GM03348 (cell line): ENCODE measurements at places on chromosomes 1 and 21.

DNA sequence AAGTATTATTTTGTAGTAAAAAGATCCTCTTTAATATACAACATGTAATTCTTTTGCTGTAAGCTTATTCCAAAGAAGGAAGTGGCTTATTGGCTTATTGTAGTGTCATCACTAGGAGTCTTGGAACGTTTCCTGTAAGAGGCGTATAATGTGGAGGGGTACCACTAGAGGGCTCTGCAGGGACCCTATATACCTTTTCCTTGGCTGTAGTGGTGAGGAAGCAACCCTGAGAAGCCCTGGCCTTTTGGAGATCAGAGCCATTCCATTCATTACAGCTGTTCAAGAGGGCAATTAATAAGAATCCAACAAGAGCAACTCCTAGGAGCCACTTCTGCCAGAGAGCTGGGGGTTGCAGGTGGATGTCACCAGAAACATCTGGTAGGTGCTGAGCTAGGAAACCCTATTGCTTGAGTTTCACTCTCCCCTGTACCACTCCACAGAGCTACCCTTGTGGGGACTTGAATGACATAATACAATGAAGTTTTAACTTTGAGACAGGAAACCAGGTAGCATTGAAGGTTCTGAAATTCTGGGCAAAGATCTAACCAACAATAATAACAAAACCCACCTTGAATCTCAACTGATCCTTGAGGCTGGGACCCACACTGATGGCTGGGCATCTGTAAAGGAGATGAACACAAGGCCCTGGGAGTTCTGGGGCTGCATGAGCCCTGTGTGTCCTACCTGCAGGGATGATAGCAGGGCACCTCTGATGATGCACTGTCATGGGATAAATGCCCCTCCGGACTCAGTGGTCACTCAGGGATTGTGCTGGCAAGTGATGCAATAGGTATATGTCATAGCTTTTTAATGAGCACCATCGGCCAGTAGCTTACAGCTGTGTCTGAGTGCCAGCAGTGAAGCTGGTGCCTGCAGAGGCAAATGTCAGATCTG is 160.2 kb upstream of the COA6 start:
- DNase-seq: no peak

DNA sequence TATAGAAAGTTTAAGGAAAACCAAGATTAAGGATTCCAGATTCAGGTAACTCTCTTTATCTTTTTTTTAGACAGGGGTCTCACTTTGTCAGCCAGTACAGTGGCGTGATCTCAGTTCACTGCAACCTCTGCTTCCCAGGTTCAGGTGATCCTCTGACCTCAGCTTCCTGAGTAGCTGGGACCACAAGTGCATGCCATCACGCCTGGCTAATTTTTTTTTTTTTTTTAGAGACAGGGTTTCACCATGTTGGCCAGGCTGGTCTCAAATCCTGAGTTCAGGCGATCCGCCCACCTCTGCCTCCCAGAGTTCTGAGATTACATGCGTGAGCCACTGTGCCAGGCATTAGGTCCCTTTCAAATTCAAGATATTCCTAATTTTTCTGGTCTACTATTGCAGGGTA is 15.9 kb downstream of the LZIC start:
- DNase-seq: no peak

DNA sequence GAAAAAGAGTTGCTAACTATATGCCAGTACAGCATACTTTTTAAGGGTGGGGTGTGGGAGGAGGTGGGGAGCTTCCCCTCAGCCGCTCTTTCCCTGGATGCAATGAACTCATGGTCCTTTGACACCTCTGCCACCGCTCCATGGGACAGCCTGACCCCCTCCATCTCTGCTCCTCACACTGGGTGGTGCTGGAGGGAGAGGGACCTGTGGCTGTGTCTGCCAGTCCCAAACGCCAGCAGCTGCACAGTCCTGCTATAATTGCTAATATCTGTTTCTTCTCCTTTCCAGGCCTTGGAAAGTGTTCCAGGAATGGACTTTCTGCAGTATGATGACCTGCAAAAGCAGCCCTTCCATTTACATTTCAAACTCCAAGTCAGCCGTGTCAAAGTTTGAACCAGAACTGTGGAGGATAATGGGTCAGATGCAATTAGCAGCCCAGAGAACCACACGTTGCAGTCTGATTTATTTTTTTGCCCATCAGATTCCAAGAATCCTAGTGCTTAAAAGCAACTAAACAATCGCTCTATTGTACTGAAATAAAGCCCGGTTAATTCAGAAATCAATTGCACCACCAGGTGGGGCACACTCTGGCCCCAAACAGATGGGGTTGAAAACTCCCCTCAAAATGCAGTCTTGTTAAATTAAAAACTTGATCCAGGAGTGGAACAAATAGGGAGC is 160.7 kb upstream of the LMO4 start:
- DNase-seq: no peak

DNA sequence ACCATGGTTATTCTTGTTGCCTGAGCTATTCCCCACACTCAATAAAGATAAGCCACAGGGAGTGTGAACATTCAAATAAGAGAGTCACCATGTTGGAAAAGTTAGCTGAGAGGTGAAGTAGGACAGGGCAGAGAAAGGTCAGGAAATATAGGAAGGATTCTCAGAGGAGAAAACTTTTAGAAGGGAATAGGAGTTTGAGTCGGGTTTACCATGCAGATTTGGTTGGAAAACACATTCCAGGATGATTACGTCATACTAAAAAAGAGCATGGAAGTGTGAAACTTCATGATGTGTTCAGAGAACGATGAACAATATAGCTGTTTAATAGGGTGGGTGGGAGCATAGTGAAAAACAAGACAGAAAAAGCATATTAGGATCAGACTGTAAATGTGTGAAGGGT is 1125.3 kb upstream of the ADGRL2 start:
- no peak for DNase-seq

DNA sequence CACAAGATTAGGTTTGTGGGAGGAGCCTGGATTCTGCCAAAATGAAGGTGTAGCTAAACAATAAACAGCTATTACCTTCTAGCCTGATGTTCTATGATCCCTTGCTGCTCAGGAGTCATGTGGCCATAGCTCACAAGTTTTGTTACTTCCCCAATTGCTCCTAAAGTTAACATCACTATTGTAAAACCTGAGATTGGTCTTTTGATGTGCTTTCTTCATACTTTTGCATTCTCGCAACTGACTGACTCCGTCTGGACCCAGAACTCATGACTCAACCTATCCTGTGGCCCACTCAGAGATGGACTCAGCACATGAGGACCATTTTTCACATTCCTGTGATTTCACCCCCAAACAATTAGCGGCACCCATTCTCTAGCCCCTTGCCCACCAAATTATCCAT is 69.1 kb downstream of the PTGS2 start:
- no peak for DNase-seq

DNA sequence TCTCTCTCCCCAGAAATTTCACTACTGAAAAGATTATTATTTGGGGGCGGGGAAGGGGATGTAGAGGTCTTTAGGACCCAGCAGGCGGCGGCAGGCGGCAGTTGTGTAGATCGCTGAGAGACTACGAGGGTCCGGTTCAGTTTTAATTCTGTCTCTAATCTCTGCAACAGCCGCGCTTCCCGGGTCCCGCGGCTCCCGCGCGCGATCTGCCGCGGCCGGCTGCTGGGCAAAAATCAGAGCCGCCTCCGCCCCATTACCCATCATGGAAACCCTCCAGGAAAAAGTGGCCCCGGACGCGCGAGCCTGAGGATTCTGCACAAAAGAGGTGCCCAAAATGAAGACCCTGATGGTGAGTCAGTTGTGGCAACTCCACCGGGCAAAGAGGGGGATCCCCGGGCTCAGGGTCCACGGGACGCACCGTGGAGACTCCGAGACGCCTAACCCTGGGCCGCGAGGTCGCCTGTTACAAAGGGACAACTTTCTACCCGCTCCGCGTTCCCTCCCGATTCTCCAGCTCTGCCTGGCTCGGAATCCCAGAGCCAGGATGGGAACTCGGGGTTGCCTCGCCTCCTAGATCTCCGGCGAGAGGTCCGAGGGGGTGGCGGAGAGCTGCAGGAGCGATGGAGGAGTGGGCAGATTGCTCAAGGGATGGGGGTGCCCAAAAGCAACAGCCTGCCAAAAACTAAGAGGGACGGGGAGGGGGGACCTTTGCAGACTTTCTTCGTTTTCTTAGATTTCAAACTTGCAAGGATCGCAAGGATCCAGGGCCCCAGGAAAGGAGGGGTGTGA is at the start of gene ST6GALNAC5:
ST6GALNAC5 (plus strand) TSS at position 139 of the 789 bp plus-strand sequence.
- DNase-seq: peak; percentile 59

GRCh38 chr1:188056011-188056410 is 1227.3 kb downstream of the PLA2G4A start:
- DNase-seq: no peak

- peak; percentile 90 for DNase-seq
Measured at GRCh38 chr1:207007352-207008033, 25.1 kb downstream of the C1orf116 start.

DNA sequence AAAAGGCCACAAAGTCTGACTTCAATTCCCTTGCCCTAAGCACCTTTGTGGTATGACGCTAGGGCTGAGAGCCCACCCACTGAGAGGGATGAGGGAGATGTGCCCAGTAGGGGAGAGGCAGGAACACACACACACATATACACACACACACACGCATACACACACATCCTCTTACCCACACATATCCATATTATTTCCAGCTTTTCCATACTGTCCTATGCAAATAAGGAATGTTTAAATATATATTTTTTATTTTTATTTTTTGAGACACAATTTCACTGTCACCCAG is 3.0 kb downstream of the RAB25 start:
- no peak for DNase-seq

- DNase-seq: no peak
Measured at GRCh38 chr1:168842306-168842705, 113.3 kb upstream of the DPT start.

DNA sequence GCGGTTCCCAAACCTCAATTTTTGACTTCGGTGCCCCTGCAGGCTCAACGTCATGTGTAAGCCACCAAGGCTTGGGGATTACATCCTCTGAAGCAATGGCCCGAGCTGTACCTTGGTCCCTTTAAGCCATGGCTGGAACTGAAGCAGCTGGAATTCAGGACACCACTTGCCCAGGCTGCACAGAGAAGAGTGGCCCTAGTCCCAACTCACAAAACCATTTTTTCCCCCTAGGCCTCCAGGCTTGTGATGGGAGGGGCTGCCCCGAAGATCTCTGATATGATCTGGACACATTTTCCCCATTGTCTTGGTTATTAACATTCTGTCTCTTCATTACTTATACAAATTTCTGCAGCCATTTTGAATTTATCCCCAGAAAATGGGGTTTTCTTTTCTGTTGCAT is 233.3 kb upstream of the ADGRL4 start:
- no peak for DNase-seq

DNA sequence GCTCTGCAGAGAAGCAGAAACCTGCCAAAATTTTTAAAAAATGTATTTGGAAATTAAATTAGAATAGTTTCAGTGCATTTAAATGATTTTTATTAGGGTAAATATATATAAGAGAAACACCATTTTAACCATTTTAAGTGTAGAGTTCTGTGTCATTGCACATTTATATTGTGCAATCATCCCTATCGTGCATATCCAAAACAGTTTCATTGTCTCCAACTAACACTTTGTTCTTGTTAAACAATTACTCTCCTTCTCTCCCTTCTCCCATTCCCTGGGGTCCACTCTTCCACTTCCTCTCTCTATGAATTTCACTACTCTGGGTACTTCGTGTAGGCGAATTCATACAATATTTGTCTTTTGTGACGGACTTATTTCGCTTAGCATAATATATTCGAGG is 6.0 kb upstream of the OR2L8 start:
- no peak for DNase-seq

- DNase-seq: no peak
Measured at GRCh38 chr1:25906644-25907300, 553 bp upstream of the STMN1 start.

DNA sequence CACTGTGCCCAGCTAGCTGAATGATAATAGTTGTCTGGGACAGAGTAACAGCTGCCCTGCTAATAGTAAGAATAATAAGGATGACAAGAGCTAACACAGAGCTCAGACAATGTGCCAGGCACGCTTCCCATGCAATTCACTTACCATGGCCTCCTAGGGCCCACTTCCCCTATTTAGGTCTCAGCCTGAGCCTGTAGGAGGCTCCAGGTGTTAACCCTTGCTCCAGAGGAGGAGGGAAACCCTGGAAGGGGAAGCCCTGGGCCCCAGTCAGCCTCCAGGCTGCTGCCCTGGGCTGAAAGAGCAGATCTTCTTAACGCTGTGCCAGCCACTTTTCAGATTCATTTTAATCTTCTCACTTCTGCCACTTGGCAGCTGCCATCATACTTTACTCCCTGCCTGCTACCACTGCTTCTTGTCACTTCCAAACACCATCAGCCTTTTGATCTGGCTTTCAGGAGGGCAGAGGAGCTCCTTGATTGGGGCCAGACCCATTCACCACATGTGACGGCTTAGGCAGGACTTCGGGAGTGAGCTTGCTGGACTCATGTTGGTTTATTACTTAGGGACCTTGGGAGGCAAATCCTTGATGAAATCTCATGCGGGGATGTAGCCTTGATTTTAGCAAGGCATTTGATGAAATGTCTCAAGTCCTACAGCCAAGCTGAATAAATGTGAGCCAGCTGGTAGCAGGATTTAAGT is 66.7 kb upstream of the PARP1 start:
- DNase-seq: no peak

GRCh38 chr21:44880405-44881197 is 7.1 kb upstream of the PTTG1IP start:
- peak; percentile 53 for DNase-seq

GRCh38 chr1:163870666-163871065 is 548.9 kb downstream of the NUF2 start:
- DNase-seq: peak; percentile 42

- no peak for DNase-seq
Measured at GRCh38 chr1:116178837-116179236, 67.6 kb downstream of the MAB21L3 start.

DNA sequence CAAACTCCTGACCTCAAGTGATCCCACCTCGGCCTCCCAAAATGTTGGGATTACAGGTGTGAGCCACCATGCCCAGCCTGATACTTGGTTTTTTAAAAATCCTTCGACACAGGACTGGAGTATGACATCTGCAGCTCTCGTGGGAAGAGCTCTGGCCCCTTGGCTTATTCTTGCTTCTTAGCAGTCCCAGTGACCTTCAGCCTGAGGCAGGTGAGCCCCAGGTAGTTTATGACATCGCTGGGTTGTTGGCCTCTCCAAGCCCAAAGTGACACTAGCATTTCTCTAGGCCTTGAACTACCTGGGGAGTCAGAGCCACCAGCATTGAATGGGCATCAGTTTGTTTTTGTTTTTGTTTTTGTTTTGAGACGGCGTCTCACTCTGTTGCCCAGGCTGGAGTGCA is 15.9 kb upstream of the IFNGR2 start:
- DNase-seq: no peak

GRCh38 chr1:39727221-39727931 is 11.3 kb upstream of the PPIE start:
- DNase-seq: no peak

- DNase-seq: no peak
Measured at GRCh38 chr1:54442185-54442584, 36.0 kb upstream of the SSBP3 start.

- DNase-seq: no peak
Measured at GRCh38 chr1:110227774-110228173, 17.7 kb downstream of the KCNC4 start.
